Spinal cord (tissue), 10 donors: ENCODE measurements at places on chromosomes 2 and 18. TPM values are rescaled to one million over a fixed set of nuclear protein-coding genes. Genes with fewer than 3 reads are reported as not detected.
A peak's percentile ranks its signal among the peaks of the same experiment; 100 is the strongest.

DNA sequence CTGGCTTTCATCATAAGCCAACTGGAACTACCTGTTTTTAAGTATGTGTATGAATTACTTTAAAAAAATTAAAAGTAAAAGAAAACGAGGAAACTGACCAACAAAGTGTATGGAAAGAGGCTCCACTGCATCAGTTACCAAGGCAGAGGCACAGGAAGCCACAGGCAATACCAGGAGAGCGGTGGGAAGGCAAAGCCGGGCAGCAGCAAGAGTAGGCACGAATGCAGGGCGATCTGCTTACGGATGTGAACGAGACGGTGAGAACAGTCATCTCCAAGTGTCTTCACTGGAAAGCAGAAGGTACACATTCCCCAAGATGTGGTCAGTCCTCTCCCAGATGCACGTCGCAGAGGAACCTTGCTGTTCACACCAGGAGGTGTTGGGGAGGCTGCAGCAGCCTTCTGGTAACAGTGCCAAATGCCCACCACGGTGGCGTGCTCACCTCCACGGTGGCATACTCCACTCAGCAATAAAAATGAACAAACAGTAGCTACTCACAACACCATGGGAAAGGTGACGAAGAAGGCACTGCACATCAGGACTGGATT lies 43.1 kb downstream of the HS6ST1 start:
- DNase-seq, result no peak

GRCh38 chr2:239689985-239690384 lies 289.2 kb upstream of the HDAC4 start:
- DNase-seq, result no peak

GRCh38 chr2:144510294-144510991 lies 9.5 kb downstream of the ZEB2 start:
- DNase-seq, result no peak

DNA sequence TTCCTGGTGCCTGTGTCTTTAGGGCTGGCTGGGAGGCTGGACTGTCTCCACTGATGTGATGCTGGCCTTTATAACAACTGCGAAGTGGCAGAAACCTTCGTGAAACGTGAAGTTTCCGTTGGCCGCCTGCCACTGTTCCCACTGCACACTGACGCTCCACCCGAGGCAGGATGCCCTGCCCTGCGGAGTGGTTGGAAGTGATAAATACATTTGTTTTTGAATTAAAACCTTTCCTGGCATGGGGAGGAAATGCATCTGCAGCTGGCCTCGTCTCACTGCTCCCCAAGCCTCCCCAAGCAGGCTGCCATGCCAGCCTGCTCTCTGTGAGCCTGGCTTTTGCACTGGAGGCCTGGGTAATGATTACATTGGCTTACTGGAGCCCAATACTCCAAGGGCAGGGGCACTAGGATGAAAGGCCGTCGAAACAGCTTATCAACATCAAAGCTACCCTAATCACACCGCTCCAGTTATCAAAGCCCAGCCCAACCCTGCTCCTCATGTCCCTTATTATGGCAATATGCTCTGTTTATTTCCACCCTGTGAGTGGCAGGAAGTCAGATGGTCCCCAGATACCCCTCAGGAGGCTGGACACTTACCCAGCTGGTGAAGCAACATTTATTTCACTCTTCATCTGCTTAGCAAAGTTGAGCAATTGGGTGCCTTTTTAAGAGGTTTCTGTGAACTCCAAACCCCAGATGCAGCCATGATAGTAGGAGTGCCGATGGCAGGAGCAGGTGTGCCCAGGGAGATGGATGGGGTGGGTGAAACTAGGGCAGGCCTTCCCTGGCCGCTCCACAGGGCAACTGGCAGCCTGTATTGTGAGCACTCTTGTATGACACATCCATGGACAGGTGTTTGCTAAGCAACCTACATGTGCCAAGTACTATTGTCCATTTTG lies 97.4 kb upstream of the ITGA6 start:
- no peak for DNase-seq

DNA sequence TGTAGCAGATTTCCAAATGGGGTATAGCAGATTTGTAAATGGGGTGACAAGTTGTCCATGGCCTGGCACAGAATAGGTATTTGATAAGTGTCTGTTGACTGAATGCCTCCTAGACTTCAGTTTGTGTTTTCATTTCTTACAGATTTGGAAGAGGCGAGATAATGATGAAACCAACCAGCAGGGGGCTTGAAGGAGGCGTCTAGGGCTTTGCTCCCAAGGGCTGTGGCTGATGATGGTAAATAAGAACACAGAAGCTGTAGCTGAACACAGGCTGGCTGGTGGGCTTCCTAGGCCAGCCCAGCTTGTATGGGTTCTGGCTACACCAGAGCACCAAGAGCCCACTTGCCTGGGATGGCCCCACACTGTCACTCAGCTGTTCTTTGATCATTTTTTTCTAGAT lies 19.4 kb downstream of the SFTPB start:
- no peak for DNase-seq

GRCh38 chr2:127695491-127696472 lies 5.5 kb upstream of the SFT2D3 start:
- DNase-seq, result peak; percentile 59

- DNase-seq, result no peak
These were observed 17.6 kb downstream of the EMX1 start for GRCh38 chr2:72934683-72935610.

DNA sequence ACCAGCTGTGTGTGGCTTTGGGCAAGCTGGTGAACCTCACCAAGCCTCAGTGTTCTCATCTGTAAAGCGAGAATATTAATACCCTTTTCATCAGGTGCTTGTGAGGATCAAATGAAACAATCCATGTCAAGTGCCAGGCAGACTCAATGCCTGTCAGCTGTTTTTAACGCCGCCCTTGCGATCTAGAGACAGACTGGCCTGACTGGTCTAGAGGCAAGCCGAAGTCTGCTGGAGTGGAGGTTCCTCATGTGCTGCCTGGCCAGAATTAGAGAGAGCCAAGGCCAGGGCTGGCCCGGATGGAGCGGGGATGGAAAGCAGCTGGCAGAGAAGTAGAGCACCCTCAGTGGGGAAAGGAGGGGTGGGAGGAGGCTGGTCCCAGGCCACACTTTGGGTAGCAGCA lies 74.5 kb upstream of the B3GNT7 start:
- no peak for DNase-seq

- DNase-seq, result no peak
These were observed 62.5 kb downstream of the FAM228A start for GRCh38 chr2:24237313-24237712.

GRCh38 chr2:94979406-94980375 lies 45.8 kb upstream of the MAL start:
- no peak for DNase-seq

GRCh38 chr2:199471443-199472057 lies 13.8 kb upstream of the SATB2 start:
- DNase-seq, result no peak

DNA sequence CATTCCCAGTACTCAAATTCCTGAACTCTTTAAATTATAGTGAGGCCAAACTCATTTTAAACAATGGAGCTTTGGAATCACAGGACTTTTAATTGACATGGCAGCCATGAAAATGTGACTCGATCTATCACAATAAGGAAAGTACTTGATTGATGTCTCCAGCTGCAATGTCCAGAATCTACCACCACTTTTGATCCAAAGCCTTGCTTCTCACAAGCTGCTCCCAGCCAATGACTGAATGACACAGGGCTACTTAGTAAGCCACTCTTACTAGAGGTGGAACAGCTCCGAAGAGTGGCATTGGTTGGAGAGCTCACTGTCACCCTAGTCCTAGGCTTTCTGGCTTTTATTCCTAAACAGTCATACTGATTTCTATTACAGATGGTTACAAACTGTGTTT lies 270.1 kb downstream of the IRS1 start:
- no peak for DNase-seq

DNA sequence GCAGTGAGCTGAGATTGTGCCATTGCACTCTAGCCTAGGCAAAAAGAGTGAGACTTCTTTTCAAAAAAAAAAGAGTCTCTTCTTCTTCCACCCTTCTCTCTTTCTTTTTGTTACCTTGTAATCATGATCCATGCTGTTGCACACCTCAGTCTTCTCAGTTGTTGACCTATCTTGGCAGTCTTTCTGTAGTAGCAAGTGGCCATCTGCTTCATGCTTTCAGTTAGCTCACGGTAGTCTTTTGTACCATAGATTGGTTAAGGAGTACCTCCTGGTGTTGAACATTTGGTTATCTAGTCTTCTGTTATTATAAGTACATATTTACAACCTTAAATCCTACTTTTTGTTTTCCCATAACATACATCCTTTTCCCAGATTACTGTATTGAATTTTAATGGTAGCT lies 3.1 kb downstream of the GORASP2 start:
- DNase-seq, result no peak

DNA sequence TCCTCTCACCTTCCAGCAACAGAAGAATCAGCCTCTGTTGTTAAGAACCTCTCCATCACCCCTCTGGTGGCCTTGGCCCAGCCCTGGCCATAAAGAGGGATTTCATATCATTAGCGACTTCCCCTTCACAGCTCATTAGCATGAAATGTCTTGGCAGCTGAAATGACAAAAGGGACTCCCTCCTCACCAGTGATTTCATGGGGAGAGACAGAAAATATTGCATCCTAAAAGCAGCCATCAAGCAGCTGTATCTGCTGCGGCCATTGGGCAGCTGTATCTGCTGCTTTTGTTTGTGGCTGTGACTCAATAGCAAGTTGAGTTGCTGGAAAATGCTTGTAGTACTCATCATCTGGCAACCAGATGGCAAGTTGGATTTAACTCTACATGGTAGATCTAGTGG lies 105.9 kb upstream of the RMDN2 start:
- no peak for DNase-seq

DNA sequence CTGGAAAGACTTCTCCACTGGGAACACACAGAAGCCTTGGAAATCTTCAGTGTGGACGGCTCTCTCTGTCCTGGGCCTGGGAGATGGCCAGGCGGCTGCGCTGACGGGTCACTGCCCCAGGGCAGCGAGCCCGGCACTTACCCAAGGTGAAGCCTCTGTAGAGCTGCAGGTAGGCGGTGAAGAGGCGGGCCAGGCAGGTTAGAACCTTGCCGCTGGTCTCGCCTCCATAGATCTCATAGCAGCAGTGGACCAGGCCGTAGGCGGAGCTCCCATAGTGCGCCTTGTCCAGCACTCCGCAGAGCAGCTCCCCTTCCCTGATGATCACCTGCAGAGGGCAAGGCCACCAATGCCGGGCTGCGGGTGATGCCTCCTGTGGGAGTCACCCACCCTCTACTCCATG lies 53.0 kb downstream of the POLR1A start:
- no peak for DNase-seq

DNA sequence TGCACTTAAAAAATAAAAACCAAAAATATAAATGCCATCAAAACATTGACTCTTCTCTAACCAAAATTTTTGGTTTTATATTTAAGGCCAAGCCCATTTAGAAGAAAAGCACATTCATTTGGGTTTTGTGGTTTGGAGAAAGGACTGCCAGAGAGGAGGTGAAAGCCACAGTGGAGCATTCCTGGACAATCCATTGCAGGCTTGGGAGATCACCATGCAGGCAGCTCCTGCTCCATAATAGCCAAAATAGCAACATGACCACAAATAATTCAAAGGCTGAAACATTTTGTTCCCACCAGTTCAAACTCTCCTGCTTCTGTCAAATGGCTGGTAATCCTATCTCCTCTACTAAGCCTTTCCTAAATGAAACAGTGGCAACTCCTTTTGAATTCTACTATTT lies 73.5 kb downstream of the GALNT3 start:
- DNase-seq, result no peak

DNA sequence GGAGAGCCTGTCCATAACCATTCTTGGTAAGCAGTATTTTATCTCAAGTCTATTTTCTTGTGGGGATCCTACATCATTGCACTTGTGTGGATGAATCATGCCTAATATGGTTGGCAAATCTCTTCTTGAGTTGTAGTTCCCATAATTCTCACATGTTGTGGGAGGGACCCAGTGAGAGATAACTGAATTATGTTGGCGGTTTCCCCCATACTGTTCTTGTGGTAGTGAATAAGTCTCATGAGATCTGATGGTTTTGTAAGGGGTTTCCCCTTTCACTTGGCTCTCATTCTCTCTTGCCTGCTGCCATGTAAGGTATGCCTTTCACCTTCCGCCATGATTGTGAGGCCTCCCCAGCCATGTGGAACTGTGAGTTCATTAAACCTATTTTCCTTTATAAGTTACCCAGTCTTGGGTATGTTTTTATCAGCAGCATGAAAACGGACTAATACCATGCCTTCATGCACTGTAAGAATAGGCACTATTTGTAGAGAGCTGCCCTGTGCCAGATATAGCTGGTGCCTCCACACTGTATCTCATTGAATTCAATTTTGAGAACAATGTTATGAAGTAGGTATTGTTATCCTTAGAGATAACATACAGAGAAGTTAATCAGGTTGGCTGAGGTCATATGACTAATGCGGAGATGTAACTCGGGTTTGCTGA lies 148.3 kb downstream of the PLCL1 start:
- DNase-seq, result no peak

- DNase-seq, result no peak
These were observed 4.4 kb upstream of the SAG start for GRCh38 chr2:233303252-233303651.

- DNase-seq, result no peak
These were observed 183.0 kb downstream of the PHLPP1 start for GRCh38 chr18:62898359-62898758.

- DNase-seq, result no peak
These were observed 59.1 kb upstream of the NABP1 start for GRCh38 chr2:191618786-191619185.

DNA sequence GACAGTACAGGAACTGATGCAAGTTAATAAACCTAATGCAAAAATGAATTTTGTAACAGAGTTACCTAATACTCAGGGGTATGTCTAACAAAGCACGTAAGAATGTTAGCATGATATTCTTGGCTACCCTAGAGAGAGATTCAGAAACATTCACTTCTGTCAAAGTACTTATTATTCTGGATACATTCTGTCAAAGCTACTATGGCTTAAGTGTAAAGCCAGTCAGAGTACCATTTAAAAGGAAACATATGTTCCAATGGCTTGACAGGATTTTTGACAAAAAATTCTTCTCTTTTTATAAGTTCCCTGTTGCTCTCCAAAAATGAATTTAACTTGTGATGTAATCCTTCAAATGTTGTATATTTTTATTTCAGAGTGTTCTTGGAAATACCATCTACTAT lies 85.5 kb downstream of the PIGN start:
- peak; percentile 22 for DNase-seq

GRCh38 chr2:239884875-239885274 lies 140.3 kb downstream of the NDUFA10 start:
- no peak for DNase-seq

GRCh38 chr2:142868229-142868762 lies 9.2 kb upstream of the KYNU start:
- DNase-seq, result no peak

CPO gene
- 0.40 TPM for total RNA-seq

OSBPL6 gene
- 7.3 TPM for total RNA-seq

LIMS3 gene
- 2.6 TPM for total RNA-seq

XDH gene
- total RNA-seq, result under 0.01 TPM

SCN3A gene
- total RNA-seq, result 91.1 TPM

RAPGEF4 gene
- total RNA-seq, result 31.1 TPM

SPOPL gene
- total RNA-seq, result 33.5 TPM

PLEK gene
- 12.3 TPM for total RNA-seq

KCNK3 gene
- 6.2 TPM for total RNA-seq

ZNF521 gene
- 63.9 TPM for total RNA-seq

POTEC gene
- total RNA-seq, result not detected

AP1S3 gene
- 1.8 TPM for total RNA-seq
